A549 treated with GW870086 at 1 μM for 4 hours (cell line): ENCODE measurements at places on chromosomes 11 and 22. TPM values are rescaled to one million over a fixed set of nuclear protein-coding genes. Genes with fewer than 3 reads are reported as not detected.

The DEPDC5 gene
- 3.1 to 6.3 TPM (median 4.9 TPM) in 5 replicates for total RNA-seq

The MISFA gene
- 1.9 to 2.7 TPM (median 2.2 TPM) in 5 replicates for total RNA-seq

The MB gene
- 6.3 to 8.6 TPM (median 7.7 TPM) in 5 replicates for total RNA-seq

The TRIM48 gene
- total RNA-seq: 0.09 TPM in 1 of 5 replicates, not detected in the others

The F2 gene
- total RNA-seq: 1.9 to 2.6 TPM (median 2.2 TPM) in 5 replicates

The GNAZ gene
- total RNA-seq: 1.9 to 3.0 TPM (median 2.5 TPM) in 5 replicates

The TIGD3 gene
- total RNA-seq: 0.40 to 0.94 TPM (median 0.87 TPM) in 5 replicates
